Skeletal muscle tissue (tissue), 5 donors: ENCODE measurements at places on chromosomes 12 and 14. TPM values are rescaled to one million over a fixed set of nuclear protein-coding genes. Genes with fewer than 3 reads are reported as not detected.

PTPRB gene
- total RNA-seq, result 19.3 TPM

TBK1 gene
- 19.8 TPM for total RNA-seq

LHX5 gene
- not detected for total RNA-seq

TXNDC16 gene
- 7.3 TPM for total RNA-seq
